ENCODE measurements at places on chromosomes 11 and 22.

- DNase-seq = no peak
Observed at GRCh38 chr11:133936136-133936535, 20.6 kb downstream of the IGSF9B start.

- DNase-seq = no peak
Observed at GRCh38 chr11:129259931-129260348, 67.8 kb upstream of the ARHGAP32 start.

DNA sequence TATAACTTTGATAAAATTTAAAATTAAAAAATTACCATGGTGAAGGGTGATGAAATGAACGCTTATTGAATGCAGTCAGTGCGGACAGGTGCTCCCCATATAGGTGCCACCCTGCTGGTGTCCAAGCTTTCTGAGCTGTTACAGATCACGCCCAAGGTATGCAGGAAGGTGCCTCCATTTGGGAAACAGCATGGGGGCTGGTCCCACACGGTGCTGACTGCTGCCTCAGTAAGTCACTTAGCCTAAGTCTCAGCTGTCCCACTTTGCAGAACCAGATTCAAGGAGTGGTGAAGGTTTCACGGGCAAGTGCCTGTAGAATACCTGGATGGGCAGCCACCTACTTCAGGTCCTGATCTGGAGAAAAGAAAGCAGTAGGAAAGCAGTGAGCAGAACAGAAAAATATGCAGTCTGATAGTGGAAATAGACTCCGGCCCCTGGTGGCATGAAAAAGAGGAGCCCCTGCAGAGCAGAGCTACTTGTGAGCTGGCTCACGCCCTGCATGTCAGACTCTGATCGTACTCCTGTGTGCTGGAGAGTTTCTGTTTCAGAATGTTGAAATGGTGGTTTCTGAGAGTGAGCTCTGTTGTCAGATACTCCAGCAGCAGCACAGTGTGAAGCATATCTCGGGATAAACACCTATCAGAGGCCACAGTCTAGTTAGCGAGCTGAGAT, 33.2 kb downstream of the ADORA2A start:
- DNase-seq = no peak

GRCh38 chr22:27459999-27460398, 341.6 kb downstream of the MN1 start:
- DNase-seq = no peak

DNA sequence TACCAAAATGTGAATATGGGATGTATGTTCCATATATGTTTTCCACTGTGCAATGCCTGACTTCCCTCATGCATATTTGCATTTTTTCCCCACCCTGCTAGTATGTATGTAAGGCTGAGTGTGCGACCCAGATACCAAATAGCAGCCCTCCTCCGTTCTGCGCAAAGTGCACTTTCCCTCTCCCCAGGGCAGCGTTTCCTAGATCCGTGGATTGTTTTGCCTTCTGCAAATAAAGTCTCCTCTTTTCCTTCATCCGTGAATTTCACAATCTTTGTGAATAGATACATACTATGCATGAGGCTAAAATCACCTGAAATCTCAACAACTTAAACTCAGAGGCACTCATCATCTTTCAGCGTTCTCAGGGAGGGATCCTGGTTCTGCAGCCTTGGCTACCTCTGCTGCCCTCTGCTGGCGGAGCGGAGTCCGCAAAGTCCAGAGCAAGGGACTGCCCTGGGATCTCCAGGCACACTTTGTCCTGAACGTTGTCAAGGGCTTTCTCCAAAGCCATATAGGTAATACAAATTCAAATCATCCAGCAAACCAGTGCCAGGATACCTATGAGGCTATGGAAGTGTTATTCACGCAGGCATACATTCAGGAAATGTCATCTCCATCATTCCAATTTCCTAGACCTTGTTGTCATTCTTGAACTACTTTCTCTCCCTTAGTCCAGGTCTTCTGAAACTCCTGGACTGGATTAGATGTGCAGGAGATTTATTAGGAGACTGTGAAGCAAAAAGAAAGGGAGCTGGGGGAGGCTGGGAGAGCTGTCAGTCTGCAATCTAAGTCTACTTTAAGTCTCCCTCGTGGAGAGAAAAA, 53.1 kb downstream of the CNTF start:
- peak; percentile 45 for DNase-seq

DNA sequence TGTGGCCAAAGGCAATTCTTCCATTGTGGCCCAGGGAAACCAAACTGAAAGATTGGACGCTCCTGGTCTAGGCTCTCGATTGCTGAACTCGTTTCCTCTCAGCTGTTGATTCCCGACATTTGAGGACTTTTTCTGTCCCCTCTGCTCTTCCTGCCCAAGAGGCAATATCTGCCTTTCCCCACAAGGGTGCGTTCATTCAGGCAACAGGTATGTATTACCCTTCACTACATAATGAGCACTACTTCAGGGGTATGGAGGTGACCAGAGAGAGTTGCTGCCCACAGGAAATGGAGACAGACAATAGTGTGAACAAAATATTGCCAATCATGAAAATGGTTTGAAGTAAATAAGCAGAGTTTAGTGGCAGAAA, 8.2 kb downstream of the PTH start:
- no peak for DNase-seq

GRCh38 chr11:57585301-57585700, 12.2 kb upstream of the SERPING1 start:
- no peak for DNase-seq

GRCh38 chr11:38448284-38448683, 1850.2 kb upstream of the RAG2 start:
- DNase-seq = no peak
